ENCODE measurements at places on chromosomes 6 and 20.

DNA sequence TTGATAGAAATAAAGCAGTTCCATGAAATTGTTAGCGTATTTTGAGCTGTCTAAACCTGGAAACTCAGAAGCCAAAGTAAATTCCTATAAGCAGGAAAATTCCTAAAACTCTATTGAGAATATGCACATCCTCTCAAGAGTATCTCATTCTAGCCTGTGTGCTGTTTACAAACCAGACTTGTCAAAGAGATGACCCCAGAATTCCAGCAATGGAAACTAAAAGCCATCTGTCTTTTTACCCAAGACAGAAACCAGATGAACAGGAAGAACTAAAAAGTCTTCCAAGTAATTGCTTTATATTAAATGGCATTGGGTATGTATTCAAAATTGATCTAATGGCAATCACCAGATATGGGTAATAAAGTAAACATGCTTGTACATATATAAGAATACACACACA is 92.6 kb downstream of the COL19A1 start:
- no peak for DNase-seq

GRCh38 chr20:51480507-51481270 is 61.8 kb downstream of the NFATC2 start:
- DNase-seq, result peak; percentile 43

GRCh38 chr20:62578294-62578897 is 63.9 kb upstream of the SLCO4A1 start:
- DNase-seq, result no peak

GRCh38 chr6:104252276-104252675 is 607.4 kb downstream of the HACE1 start:
- DNase-seq, result no peak

- DNase-seq, result no peak
These were observed 757 bp downstream of the RAET1E start for GRCh38 chr6:149897015-149897697.
